ENCODE measurements at places on chromosomes 3 and 15.

- no peak for DNase-seq
Measured at GRCh38 chr3:48065035-48065434, 48.8 kb upstream of the MAP4 start.

DNA sequence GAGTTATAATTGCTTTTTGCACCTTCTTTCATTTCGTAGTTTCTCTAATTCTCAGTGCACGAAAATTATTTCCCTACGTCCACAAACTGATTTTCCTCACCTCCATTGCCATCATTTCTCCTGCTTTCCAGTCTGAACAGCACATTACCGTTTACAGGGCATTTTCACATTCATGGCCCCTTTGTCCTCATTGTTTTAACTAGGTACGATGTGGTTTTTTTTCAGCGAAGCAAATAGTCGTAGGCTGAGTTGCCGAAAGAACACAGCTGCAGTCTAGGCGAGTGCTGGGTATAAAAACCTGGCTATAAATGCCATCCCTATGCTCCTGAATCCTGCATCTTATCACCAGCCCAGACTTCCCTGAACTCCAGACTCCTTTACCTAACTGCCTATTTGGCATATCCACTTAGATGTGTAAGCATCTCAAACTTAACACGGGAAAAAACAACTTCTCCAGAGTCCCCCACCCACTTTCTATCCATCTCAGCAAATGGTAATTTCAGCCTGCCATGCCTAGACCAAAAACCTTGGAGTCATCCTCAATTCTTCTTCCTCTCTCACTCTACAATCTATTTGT is 691 bp upstream of the FSIP1 start:
- DNase-seq: peak; percentile 39

- no peak for DNase-seq
Measured at GRCh38 chr3:160754371-160754854, 1.6 kb upstream of the PPM1L start.

GRCh38 chr3:48716508-48716981 is 476 bp downstream of the IP6K2 start:
- DNase-seq: peak; percentile 18

DNA sequence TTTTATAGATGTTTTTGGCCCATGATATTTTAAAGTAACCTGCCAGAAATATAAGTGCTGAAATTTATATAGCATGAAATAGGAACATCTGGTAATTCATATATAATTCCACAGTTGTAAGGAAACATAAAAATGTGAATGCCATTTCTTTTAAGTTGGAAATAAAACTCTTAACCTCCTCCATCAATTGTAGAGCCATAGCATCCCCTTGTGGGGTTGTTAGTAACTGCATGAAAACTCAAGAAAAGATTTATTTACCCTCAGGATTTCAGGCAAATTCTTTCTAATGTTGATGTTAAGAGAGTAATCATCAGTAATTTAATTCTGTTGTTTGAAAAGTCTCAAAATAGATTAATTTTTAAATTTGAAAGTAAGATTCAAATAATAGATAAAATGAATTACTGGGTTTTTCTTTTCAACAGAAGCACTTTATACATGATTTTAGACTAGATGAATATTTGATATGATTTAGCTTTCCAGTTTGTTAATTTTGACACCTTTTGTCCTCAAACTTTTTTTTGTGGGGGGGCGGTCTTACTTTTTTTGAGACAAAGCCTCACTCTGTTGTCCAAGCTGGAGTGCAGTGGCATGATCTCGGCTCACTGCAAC is 74.7 kb downstream of the RASA2 start:
- peak; percentile 81 for DNase-seq

- DNase-seq: no peak
Measured at GRCh38 chr3:183244219-183244618, 8.8 kb upstream of the B3GNT5 start.

DNA sequence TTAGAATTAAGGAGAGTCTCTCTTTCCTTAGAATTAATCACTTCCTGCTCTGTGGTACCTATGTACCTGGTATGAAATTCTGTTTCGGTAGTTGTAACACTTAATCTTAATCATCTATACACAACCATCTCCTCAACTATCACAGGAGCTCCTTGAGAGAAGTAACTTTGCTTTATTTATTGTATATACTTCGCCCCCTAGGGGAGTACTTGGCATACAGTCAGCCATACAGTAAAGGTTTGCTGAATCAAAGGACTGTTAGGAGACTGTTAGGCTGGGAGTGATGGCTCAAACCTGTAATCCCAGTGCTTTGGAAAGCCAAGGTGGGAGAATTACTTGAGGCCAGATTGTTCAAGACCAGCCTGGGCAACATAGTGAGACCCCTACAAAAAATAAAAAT is 44.7 kb downstream of the RORA start:
- DNase-seq: peak; percentile 12

GRCh38 chr3:10501664-10502052 is 3.7 kb downstream of the ATP2B2 start:
- no peak for DNase-seq

- DNase-seq: peak; percentile 80
Measured at GRCh38 chr3:151282921-151283320, 4.6 kb upstream of the P2RY14 start.

DNA sequence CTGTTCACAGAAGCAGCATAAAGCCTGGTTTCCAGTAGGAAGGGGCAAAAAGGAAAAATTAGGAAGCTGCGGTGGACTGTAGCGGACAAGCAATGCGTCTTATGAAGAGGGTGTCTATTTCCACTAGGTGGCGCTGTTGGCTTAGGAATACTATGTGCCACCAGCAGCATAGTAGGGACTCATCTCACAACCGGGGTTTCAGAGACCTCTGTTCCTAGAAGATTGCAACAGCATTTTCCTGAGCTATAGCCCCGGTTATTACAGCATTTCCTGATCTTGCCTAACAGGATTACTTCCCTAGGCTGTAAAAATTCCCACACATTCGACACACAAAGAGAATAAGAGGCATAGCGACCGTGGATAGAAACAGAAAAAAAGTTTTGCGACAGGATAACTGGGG is 683.0 kb downstream of the TBL1XR1 start:
- DNase-seq: peak; percentile 70

- DNase-seq: no peak
Measured at GRCh38 chr15:80659375-80659774, 35.7 kb upstream of the ABHD17C start.

- DNase-seq: peak; percentile 94
Measured at GRCh38 chr15:90400759-90401314, 12.8 kb downstream of the IQGAP1 start.
